ENCODE measurements at places on chromosomes 16 and 17.

GRCh38 chr17:64130559-64131001 is 636 bp upstream of the ERN1 start:
- no peak for DNase-seq

- no peak for DNase-seq
These were observed 38.7 kb upstream of the CACNG3 start for GRCh38 chr16:24217461-24217860.

GRCh38 chr17:82497483-82498405 is 21.8 kb upstream of the FOXK2 start:
- no peak for DNase-seq

- DNase-seq = no peak
These were observed 10.4 kb upstream of the GNA13 start for GRCh38 chr17:65066901-65067300.

DNA sequence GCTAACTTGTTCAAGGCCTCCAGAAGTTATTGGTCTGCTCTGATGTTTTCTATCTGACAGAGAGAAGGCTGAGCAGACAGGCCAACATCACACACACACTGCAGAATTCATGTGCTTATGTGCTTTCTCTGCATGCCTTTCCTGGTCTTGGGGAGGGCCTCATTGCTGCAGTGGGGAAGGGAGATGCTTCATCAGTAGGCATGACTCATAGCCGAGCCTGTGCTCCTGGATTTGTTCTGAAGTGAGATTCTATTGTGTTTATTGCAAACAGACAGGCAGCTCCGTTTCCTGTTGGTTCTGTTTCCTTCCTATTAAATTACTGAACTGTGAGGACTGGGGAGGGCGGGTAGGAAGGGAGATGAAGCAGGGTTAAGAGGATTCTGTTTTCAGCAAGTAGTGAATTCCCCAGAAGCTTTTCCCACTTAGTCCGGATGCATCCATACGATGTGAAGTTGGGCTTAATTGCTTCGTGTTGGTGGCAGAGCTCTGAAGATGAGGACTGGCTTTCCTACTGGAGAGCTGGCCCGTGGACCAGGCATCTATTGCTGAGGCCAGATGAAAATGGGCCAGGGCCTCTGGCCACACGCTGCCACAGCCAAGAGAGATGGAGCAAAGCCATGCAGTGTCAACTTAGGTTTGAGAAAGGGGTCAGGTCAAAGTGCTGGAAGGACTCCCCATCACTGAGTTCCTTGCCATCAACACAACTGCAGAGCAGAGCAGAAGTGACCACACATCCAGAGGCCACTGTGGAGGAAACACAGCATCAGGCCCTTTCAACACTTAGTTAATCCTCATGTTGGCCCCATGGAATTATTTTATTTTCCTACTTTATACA is 179.3 kb downstream of the UTP18 start:
- DNase-seq = no peak

Data from muscle of back (tissue), 13 donors.